Prostate gland (tissue), 2 donors: ENCODE measurements at places on chromosomes 11 and 22. TPM values are rescaled to one million over a fixed set of nuclear protein-coding genes. Genes with fewer than 3 reads are reported as not detected.

GRCh38 chr11:7546324-7546791 is 32.6 kb downstream of the PPFIBP2 start:
- H3K27ac ChIP-seq = no peak overlapping the region
- DNase-seq = peak; percentile 62
- no peak overlapping the region for H3K4me3 ChIP-seq

GRCh38 chr11:124482362-124483147 is 37.1 kb upstream of the OR8B8 start:
- no peaks in the 10 kb centered on the region for H3K36me3 ChIP-seq
- no peak for DNase-seq
- H3K4me1 ChIP-seq = no peaks in the 10 kb centered on the region
- H3K27ac ChIP-seq = no peak overlapping the region
- no peaks in the 10 kb centered on the region for H3K27me3 ChIP-seq
- H3K4me3 ChIP-seq = no peak overlapping the region

DNA sequence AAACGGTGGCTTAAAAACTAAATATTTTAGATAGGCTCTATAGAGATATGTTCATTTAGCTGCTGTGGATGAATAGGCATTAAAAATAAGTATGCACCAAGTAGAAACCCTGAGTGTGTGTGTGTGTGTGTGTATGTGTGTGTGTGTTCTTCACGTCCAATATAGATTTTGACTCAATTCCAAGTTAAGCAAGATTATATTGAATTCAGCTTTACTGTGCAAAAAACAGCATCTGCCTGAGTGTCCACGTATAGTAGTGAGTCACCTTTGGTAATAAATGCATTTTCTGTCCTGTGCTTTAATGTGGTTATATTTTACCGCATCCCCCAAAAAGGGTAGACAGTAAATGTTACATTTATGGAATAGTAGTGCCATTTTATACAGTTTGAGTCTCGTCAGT is 71.2 kb downstream of the PDHX start:
- H3K36me3 ChIP-seq = no peaks in the 10 kb centered on the region
- no peak for DNase-seq
- no peak overlapping the region for H3K27ac ChIP-seq
- H3K4me1 ChIP-seq = no peaks in the 10 kb centered on the region
- no peaks in the 10 kb centered on the region for H3K27me3 ChIP-seq

- H3K27ac ChIP-seq = no peak overlapping the region
- no peaks in the 10 kb centered on the region for H3K27me3 ChIP-seq
- no peaks in the 10 kb centered on the region for H3K4me1 ChIP-seq
- no peak overlapping the region for H3K4me3 ChIP-seq
Measured at GRCh38 chr22:19287076-19287707, 4.3 kb downstream of the CLTCL1 start.

- H3K4me1 ChIP-seq = no peaks in the 10 kb centered on the region
- H3K36me3 ChIP-seq = no peaks in the 10 kb centered on the region
- H3K27me3 ChIP-seq = no peaks in the 10 kb centered on the region
- H3K4me3 ChIP-seq = no peak overlapping the region
Measured at GRCh38 chr11:33874910-33875490, 16.9 kb downstream of the LMO2 start.

DNA sequence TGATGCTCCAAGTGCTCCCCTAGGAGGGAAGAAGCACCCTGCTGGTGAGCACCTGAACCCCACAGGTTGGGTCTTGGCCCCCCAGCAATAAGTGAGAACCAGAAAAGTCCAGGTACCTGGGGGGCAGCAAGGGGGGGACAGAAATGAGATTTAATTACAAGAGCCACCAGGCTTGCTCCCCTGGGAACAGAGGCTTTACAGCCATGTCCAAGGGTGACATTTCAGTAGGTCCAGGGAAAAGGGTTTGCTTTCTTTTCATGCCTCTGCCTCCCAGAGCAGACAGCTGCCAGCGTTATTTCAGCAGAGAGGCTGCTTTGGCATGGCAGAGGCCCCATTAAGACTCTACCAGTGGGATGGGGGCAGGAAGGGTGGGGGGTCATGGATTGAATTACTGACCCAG is 437.7 kb downstream of the BUD13 start:
- no peak overlapping the region for H3K27ac ChIP-seq
- no peaks in the 10 kb centered on the region for H3K27me3 ChIP-seq
- no peak for DNase-seq
- no peaks in the 10 kb centered on the region for H3K4me1 ChIP-seq
- H3K4me3 ChIP-seq = no peak overlapping the region
- H3K36me3 ChIP-seq = no peaks in the 10 kb centered on the region

DNA sequence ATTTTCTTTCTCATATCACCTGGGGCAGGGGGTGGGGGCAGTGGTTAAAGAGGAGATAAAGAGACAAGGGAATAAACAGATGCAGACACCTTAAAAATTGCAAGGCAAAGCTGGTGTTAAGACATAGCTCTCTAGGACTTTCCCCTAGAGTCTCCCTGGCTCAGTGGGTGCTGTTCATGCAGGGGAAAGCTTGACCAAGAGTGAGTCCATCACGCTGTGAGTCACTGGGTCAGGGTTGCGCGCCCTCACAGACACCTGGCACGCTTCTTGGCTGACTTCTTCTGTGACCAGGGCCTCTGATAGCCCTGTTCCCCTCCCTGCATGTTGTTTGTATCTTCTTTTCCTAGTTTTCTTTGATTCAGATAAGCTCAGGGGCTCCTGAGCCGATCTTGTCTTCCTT is 31.9 kb downstream of the COMMD9 start:
- H3K36me3 ChIP-seq = no peaks in the 10 kb centered on the region
- H3K27me3 ChIP-seq = no peaks in the 10 kb centered on the region
- no peak for DNase-seq
- no peak overlapping the region for H3K27ac ChIP-seq
- no peaks in the 10 kb centered on the region for H3K4me1 ChIP-seq

- H3K36me3 ChIP-seq = peaks cover 17% of the 10 kb centered on the region
- no peak for DNase-seq
- H3K27me3 ChIP-seq = no peaks in the 10 kb centered on the region
- H3K27ac ChIP-seq = no peak overlapping the region
- no peak overlapping the region for H3K4me3 ChIP-seq
Measured at GRCh38 chr22:21928048-21928447, 24.6 kb downstream of the PPM1F start.

- H3K36me3 ChIP-seq = no peaks in the 10 kb centered on the region
- H3K4me1 ChIP-seq = no peaks in the 10 kb centered on the region
- no peak overlapping the region for H3K27ac ChIP-seq
- no peak for DNase-seq
- H3K27me3 ChIP-seq = peaks cover 4% of the 10 kb centered on the region
Measured at GRCh38 chr22:19637408-19638281, 76.7 kb upstream of the SEPTIN5 start.

- peaks cover 9% of the 10 kb centered on the region for H3K27me3 ChIP-seq
- H3K4me3 ChIP-seq = no peak overlapping the region
- H3K36me3 ChIP-seq = no peaks in the 10 kb centered on the region
- no peak overlapping the region for H3K27ac ChIP-seq
Measured at GRCh38 chr22:49702068-49702397, 125.6 kb downstream of the BRD1 start.

DNA sequence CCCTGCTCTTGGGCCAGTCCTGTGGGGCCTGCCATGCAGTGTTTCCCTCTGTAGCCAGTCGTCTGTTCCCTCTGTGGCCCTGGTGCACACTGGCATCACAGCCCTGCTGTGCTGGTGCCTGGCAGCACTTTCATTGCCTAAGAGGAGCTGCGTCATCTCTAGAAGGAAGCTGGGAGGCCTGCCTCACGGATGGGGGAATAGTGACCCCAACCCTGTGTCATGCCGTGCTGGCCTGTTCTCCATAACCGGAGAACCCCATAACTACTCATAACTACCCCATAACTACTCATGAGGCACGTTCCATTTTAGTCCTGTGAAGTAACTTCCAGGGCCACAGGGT is 14.0 kb downstream of the RAB36 start:
- H3K36me3 ChIP-seq = no peaks in the 10 kb centered on the region
- peaks cover 5% of the 10 kb centered on the region for H3K4me1 ChIP-seq
- H3K27ac ChIP-seq = no peak overlapping the region

GRCh38 chr11:10727146-10727851 is 23.7 kb upstream of the CTR9 start:
- no peak overlapping the region for H3K27ac ChIP-seq
- no peaks in the 10 kb centered on the region for H3K27me3 ChIP-seq
- H3K4me3 ChIP-seq = no peak overlapping the region
- no peak for DNase-seq

GRCh38 chr11:95429376-95429907 is 198.4 kb upstream of the SESN3 start:
- H3K4me1 ChIP-seq = no peaks in the 10 kb centered on the region
- H3K36me3 ChIP-seq = no peaks in the 10 kb centered on the region
- H3K4me3 ChIP-seq = no peak overlapping the region
- H3K27me3 ChIP-seq = no peaks in the 10 kb centered on the region

DNA sequence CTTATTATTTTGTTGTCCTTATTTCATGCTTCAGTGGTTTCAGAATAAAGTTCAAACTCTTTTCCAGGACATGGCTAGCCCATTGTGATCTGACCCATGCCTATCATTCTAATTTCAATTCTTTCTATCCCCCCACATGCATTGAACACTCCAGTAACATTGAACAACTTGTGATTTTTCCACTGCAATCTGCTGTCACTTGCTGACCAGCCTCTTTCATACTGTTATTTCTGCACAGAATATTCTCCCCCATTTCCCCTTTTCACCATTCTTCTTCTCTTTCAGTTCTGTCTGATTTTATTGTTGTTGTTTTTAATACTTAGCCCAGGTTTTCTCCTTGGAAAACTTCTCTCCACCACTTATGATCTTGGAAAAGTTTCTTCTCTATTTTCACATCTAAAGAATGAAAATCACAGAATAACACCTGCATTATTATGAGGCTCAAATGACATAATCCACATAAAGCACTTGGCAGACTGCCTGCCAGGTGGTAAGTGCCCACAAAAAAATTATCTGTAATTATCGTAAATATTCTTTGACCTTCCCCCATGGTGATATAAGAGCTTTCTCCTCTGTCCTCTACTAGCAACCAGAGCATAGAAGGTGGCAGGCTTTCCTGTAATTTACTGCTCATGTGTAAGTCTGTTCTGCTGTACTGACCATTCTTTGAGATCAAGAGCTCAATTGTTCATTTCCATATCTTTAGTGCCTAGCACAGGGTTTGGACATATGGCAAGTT is 51.9 kb upstream of the EED start:
- no peaks in the 10 kb centered on the region for H3K4me1 ChIP-seq
- no peak overlapping the region for H3K4me3 ChIP-seq
- no peak overlapping the region for H3K27ac ChIP-seq
- H3K36me3 ChIP-seq = no peaks in the 10 kb centered on the region
- no peak for DNase-seq

- H3K36me3 ChIP-seq = no peaks in the 10 kb centered on the region
- no peak for DNase-seq
- no peak overlapping the region for H3K27ac ChIP-seq
- H3K4me3 ChIP-seq = no peak overlapping the region
Measured at GRCh38 chr11:108199446-108200321, 22.8 kb downstream of the NPAT start.

GRCh38 chr11:28339488-28339887 is 231.3 kb downstream of the METTL15 start:
- H3K27me3 ChIP-seq = no peaks in the 10 kb centered on the region
- DNase-seq = no peak
- no peaks in the 10 kb centered on the region for H3K36me3 ChIP-seq
- no peak overlapping the region for H3K4me3 ChIP-seq

DNA sequence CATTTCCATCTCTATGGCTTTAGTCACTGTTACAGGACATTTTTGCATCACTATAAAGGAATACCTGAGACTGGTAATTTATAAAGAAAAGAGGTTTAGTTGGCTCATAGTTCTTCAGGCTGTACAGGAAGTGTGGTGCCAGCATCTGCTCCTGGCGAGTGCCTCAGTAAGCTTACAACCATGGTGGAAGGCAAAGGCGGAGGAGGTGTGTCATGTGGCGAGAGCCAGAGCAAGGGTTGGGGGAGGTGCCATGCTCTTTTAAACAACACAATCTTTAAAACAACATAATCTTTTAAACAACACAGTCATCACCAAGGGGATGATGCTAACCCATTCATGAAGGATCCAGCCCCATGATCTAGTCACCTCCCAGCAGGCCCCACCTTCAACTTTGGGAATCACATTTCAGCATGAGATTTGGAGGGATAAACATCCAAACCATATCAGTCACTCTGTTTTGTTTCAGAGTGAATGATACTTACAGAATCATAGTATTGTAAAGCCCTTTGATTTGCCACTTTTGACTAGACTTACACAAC is 103.3 kb downstream of the PDE3B start:
- H3K27me3 ChIP-seq = no peaks in the 10 kb centered on the region
- H3K27ac ChIP-seq = no peak overlapping the region
- no peaks in the 10 kb centered on the region for H3K4me1 ChIP-seq
- DNase-seq = no peak
- no peaks in the 10 kb centered on the region for H3K36me3 ChIP-seq

DNA sequence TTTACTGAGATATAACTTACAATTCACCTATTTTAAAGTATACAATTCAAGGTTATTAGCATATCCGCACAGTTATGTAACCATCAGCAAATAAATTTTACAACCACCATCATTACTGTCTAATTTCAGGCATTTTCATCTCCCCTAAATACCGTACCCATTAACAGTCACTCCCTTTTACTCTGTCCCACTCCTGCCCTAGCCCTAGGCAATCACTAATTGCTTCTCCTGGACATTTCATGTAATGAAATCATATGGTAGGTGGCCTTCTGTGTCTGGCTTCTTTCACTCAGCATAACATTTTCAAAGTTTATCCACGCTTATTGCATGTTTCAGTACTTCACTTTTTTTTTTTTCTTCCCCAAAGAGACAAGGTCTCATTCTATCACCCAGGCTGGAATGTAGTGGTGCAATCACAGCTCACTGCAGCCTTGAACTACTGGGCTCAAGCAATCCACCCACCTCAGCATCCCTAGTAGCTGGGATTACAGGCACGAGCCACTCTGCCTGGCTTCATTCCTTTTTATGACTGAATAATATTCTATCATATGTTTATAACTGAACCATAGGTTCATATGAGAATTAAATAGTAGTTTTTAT is 61.4 kb upstream of the CHRM4 start:
- H3K4me1 ChIP-seq = no peaks in the 10 kb centered on the region
- H3K27ac ChIP-seq = no peak overlapping the region
- H3K4me3 ChIP-seq = no peak overlapping the region
- no peak for DNase-seq
- H3K27me3 ChIP-seq = no peaks in the 10 kb centered on the region
- no peaks in the 10 kb centered on the region for H3K36me3 ChIP-seq

GRCh38 chr11:112963368-112963955 is 2.2 kb downstream of the NCAM1 start:
- no peak overlapping the region for H3K27ac ChIP-seq
- no peak for DNase-seq
- H3K4me3 ChIP-seq = peak overlapping the region; percentile 36

GRCh38 chr11:127058524-127058923 is 58.0 kb upstream of the KIRREL3 start:
- no peak for DNase-seq
- no peaks in the 10 kb centered on the region for H3K4me1 ChIP-seq
- H3K27ac ChIP-seq = no peak overlapping the region
- no peaks in the 10 kb centered on the region for H3K27me3 ChIP-seq

The APOA4 gene
- total RNA-seq = not detected

The DTX4 gene
- total RNA-seq = 6.9 TPM

The CAVIN3 gene
- 92.4 TPM for total RNA-seq

The KRTAP5-2 gene
- total RNA-seq = not detected

The LMNTD2 gene
- total RNA-seq = 19.2 TPM

The MTA2 gene
- total RNA-seq = 96.5 TPM

The OR56A1 gene
- not detected for total RNA-seq
